ENCODE measurements at places on chromosomes 13 and 19.

- no peak for DNase-seq
These were observed 66.4 kb upstream of the PCDH9 start for GRCh38 chr13:67296511-67296910.

- DNase-seq: no peak
These were observed 59.4 kb downstream of the KDM4B start for GRCh38 chr19:5028229-5028886.

- no peak for DNase-seq
These were observed 1.5 kb upstream of the C13orf46 start for GRCh38 chr13:113975416-113975815.

- DNase-seq: no peak
These were observed 48.9 kb upstream of the EPHX3 start for GRCh38 chr19:15280915-15281683.

DNA sequence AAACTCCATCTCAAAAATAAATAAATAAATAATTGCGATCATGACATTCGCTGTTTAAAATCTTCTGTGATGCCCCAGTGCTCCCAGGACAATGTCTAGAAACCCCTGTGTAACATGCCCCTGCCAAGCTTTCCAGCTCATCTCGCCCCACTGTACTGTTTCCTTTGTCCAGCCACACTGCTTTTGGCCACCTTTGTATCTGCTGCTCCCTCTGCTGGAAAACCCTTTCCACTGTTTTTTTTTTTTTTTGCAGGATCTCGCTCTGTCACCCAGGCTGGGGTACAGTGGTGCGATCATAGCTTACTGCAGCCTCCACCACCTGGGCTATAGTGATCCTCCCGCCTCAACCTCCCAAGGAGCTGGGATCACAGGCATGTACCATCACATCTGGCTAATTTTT, 7.5 kb downstream of the PLAUR start:
- DNase-seq: no peak

- DNase-seq: no peak
These were observed 4.9 kb upstream of the USE1 start for GRCh38 chr19:17210296-17210695.

DNA sequence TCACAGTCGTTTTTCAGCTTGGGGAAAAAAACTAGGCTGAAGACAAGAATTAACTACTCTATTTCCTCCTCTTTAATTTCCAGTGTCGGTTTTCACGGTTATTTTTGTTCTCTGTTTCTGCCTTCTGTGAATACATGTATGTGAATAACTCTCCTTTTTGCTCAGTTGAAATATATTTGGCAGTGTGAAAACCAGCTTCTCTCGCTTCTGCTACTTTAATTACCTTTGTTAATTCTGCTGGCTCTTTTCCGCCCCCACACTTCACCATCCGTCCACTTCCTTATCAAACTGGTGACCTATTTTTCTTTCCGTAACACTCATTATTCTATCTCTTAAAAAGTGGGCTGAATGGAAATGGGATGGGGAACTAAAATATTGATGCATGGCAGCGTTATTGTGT, 126.4 kb downstream of the POU4F1 start:
- no peak for DNase-seq

GRCh38 chr13:41919031-41919740, 41.7 kb downstream of the VWA8 start:
- no peak for DNase-seq

DNA sequence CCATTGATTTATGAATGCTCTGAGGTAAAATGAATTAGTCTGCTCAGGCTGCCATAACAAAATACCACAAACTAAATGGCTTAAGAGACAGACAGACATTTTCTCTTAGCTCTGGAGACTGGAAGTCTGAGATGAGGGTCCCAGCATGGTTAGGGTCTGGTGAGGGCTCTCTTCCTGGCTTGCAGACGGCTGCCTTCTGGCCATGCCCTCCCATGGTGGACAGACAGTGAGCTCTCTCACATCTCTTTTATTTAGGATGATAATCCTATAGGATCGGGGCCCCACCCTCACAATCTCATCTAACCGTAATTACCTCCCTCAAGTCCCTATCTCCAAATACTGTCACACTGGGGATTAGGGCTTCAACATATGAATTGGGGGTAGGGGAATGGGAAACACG, 47.1 kb downstream of the HSPH1 start:
- no peak for DNase-seq

GRCh38 chr19:44904426-44904994, 1.1 kb upstream of the APOE start:
- no peak for DNase-seq

DNA sequence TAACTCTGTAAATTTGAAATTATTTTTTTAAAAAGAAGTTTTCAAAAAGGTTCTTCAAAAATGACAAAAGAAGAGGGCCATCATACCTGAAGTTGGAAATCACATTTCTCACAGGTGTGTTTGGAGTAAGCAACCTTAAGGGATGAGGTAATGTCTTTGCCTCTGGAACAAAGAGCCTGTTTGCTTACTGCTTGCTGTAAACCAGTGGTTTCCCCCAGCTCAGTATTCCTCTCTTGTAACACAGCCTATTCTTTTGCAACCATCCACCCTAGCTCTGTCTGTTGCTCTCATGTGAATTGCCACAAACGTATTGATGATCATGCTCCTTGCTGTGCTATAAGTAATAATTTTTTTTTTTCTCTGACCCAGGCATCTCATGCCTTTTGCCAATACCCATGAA, 38.1 kb downstream of the UCHL3 start:
- no peak for DNase-seq

DNA sequence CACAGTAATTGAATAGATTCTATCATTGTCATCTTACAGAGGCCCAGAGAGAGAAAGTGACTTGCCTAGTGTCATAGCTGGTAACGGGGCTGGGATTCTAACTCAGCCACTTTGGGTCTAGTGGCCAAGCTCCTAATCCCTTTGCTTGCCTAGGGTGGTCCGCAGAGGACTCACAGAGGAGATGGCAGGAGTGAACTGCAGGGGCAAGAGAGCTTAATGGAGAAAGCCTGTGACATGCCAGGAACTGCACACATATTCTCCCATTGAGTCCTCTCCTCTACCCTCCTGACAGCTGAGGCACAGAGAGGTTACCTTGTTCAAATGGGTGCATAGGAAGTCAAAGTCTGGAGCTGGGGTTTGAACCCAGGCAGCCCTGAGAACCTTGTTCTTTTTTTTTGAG, 2.7 kb downstream of the LSR start:
- no peak for DNase-seq

GRCh38 chr13:71017607-71018006, 849.4 kb downstream of the DACH1 start:
- DNase-seq: no peak

DNA sequence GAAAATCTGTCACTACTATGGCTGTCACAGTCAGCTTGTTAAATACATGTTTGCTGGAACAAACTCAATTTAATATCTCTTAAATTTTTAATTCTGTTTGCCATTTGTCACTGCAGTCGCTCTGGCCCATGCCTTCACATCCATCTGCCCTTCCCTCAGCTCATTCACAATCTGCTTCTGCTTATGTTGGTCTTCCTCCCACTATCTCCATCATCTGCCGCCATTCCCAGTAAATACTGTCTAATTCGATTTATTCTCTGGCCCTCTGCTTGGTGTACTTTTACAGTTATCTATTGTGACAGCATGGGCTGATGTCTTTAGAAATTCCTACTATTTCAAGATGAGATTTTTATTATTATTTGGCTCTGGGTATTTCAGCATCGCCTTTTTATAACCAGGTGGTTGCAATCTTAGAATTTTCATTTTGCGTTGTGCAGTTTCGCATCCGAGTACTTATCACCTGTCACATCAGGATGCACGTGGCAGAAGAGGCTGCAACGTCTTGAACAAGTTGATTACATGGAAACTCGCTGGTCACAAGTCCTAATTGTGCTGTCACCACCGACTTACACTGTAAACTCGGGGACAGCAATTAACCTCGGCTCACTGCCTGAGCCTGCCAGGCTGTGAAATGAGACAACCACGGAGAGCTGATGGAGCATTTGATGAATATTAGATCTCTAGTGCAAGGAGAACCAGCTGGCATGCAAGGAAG, 158.4 kb downstream of the MYO16 start:
- DNase-seq: no peak

DNA sequence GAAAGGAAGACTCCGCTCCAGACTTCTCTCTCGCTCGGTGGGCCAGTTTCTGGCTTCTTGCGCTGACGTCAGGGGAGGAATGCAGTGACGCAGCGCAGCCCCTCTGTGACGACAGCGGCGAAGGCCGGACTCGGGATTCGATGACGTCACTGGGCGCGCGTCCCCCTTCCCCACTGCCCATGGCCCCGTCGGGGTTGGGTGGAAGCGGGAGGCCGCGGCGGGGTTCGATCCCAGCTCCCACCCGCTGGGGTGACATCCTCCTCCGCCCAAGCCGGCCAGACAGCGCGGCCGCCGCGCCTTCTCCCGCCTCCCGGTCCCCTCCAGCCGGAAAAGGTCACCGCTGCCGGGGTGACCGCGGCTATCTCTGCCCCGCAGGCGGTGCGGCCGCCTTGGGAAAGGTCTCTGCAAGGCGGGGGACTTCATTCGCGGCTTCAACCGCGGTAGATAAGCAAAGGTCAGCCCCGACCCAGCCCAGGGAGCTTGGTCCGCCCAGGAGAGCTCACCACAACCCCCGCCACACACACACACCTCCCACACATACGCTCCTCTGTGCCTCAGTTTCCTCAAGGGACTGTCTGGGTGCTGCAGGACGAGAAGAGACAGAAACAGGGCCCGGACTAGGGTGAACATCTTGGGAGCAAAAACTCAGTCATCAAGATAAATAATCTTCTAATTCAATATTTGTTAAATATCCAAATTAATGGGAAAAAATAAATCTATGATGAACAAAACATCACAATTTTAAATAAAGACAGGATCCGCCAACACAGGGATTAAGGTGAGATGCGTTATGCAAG, 844 bp upstream of the RFX1 start:
- no peak for DNase-seq

GRCh38 chr19:6038634-6039405, 60.9 kb upstream of the RANBP3 start:
- DNase-seq: no peak

GRCh38 chr13:103324641-103325040, 258.4 kb upstream of the SLC10A2 start:
- DNase-seq: no peak

DNA sequence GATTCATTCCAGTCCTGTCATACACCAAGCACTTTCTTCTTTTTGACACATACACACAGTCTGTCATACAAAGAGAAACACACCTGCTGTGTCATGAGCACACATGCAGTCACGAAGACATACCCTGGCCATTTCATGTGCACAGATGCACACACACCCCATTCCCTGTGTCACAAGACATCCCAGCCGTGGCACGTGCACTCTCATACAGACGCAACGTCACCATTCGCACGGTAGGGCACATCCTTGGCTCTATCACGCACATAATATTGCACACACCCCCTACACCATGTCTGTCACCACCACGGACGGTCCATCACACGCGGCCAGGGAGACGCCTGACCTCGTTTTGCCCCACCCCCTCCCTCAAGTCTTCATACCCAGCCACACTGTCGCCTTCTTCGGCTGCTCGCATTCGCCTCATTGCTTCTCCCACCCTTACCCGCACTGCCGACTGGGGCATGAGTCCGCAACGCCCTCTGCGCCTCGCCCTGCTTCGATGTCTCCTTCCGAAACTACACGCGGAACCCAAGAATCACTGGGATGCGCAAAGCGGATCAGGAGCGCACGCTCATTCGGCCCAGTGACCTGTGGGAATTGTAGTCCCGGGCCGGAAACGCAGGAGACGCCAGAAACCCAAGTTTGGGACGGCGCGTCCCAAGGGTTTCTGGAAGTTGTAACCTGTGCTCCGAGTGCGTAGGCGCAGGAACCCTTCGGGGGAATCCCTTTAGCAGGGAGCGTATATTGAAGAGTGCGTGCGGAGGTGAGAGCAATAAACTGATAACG, 6.8 kb upstream of the ZNF283 start:
- peak; percentile 22 for DNase-seq

DNA sequence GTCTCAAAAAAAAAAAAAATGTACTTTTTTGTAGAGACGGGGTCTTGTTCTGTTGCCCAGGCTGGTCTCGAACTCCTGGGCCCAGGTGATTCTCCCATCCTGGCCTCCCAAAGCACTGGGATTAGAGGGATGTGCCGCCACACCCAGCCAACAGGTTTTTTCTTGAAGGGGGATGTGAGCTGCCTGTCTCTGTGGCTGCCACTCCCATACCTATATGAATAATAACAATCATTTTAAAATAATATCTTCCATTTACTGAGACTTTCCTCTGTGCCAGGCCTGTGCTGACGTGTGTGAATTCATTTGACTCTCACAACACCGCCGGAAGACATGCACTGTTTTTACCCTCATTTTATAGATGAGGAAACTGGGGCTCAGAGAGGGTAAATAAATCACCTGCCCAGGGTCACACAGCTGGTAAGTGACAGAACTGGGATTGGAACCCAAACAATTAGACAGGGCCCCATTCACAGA, 7.2 kb upstream of the BCL3 start:
- no peak for DNase-seq

GRCh38 chr19:10642473-10643171, 11.5 kb upstream of the ILF3 start:
- no peak for DNase-seq

GRCh38 chr19:48638831-48639381, 1.7 kb upstream of the DBP start:
- DNase-seq: peak; percentile 17

GRCh38 chr19:40907968-40908735, 26.1 kb upstream of the CYP2A7 start:
- peak; percentile 40 for DNase-seq

GRCh38 chr19:52140032-52140710, 433 bp upstream of the ZNF616 start:
- no peak for DNase-seq

DNA sequence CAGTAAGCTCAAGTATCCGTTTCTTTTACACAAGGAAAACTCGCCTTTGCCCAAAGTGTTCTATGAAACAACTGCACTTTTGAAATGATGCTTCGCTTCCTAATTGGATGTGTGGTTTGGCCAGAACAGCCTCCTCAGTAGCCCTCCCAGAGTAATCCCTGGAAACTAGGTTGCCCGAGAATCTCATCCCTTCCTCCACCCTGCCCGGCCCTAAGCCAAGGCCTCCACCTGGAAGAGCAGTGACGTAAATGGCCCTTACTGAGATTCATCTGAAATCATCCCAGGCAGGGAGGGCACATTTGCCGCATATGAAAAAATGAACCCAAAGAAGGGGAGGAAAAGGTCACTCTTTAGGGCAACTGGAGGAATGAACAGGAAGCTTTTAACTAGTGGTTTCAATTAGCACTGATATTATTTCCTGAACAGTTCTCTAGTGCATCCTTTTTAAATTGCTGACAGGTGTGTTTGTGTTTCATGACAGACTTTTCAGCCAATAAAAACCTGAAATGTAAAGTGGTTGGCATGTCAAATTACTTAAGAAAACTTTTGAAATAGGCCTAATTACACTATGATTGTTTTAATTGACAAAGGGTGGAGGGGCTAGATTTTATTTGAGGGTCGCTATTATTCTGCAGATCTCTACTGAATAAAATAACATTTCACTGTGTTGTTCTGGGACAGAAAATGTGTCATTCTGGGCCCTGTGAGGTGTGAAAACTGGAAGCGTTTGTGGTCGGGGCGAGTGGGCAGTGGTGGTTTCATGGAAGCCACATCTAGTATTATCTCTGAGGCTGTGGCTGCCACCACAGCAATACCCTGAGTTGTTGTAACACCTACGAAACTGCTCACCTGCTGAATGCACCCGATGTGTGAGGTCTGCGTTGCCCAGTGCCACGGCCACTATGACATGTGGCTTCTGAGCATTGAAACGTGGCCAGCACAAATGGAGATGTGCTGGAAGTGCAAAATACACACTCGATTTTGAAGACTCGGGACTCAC, 112.1 kb downstream of the ZIC5 start:
- DNase-seq: peak; percentile 73

Data from stimulated activated CD4-positive, alpha-beta T cell treated with anti-CD3 and anti-CD28 coated beads, Interleukin-4, amount 100 ng/mL, for 24 hours (primary cell).